ENCODE measurements at places on chromosomes 2 and 18.

GRCh38 chr18:35949903-35950627 lies 22.4 kb upstream of the RMP24 start:
- peak; percentile 44 for DNase-seq

- DNase-seq = no peak
These were observed 2.4 kb downstream of the MRPL44 start for GRCh38 chr2:223959688-223960087.

- DNase-seq = no peak
These were observed 16.5 kb upstream of the NCL start for GRCh38 chr2:231480781-231481180.

- DNase-seq = no peak
These were observed 108.9 kb upstream of the CDC42EP3 start for GRCh38 chr2:37780387-37780676.

- peak; percentile 23 for DNase-seq
These were observed 47.5 kb upstream of the SP3 start for GRCh38 chr2:174012347-174013314.

DNA sequence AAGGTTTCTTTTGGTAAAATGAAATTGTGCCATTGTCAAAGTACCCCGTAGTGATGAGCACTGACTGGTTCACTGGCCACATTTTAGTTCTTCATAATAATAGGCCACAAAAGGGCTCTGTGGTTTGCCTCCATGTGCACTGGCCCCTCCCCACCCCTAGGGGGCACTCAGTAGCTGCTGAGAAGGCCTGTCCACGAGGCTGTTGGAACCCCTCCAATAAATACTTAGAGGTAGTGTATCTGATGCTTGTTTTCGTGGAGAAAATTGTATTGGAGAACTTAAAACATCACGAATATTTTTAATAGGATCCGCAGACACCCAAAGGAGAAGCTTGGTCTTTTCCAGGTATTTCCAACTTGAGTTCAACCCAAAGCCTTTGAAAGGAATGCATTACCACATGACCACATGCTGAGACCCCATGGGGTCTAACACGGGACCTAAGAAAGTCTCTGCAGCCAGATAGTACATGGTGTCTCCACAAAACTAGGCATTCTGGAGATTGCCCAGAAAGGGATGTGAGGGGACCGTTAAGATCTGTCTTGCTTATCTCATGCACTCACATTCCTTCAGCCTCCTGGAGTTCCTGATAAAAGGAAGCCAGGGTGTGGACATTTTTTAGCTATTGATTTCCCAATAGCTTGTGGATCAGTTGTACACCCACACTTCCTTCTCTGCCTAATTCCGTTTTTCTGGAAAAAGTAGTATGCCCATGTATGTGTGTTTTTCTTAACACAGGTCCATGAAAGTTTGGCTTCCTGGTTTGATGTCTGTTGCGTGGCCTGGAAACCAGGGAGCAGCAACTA lies 28.5 kb upstream of the NOSTRIN start:
- peak; percentile 15 for DNase-seq

GRCh38 chr18:35326695-35327387 lies 17.4 kb downstream of the ZNF24 start:
- DNase-seq = no peak
